Stimulated activated CD8-positive, alpha-beta memory T cell treated with anti-CD3 and anti-CD28 coated beads, Interleukin-4, amount 100 ng/mL, for 1 hour (primary cell): ENCODE measurements at places on chromosomes 7 and 10.

DNA sequence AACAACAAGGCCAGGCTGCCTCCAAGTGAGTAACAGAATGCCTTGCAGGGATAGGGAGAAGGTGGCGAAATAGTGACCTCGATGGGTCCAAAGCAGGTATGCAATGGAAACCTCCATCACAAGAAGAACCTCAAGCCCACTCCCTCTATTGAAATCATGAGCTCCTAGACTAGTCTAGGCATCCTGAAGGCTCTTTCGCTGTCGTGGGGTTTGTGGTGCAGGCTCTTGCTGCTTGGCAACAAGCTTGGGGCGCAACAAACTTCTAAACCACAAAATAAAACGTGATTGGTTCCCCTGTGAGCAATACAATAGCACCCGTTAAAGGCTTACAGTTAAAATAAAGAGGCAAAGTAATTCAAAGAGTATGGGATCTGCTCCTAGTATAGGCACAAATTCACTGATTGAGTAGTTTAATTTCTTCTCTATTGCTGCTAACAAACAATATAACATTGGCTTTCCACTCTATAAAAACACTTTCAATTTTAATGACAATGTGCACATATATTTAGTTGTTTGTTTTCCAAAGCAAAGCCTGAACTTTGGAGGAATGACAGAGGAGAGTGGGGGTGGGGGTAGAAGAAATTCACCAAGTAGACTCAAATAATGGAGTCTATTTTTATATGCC is 64.1 kb downstream of the C10orf67 start:
- no peak for DNase-seq

DNA sequence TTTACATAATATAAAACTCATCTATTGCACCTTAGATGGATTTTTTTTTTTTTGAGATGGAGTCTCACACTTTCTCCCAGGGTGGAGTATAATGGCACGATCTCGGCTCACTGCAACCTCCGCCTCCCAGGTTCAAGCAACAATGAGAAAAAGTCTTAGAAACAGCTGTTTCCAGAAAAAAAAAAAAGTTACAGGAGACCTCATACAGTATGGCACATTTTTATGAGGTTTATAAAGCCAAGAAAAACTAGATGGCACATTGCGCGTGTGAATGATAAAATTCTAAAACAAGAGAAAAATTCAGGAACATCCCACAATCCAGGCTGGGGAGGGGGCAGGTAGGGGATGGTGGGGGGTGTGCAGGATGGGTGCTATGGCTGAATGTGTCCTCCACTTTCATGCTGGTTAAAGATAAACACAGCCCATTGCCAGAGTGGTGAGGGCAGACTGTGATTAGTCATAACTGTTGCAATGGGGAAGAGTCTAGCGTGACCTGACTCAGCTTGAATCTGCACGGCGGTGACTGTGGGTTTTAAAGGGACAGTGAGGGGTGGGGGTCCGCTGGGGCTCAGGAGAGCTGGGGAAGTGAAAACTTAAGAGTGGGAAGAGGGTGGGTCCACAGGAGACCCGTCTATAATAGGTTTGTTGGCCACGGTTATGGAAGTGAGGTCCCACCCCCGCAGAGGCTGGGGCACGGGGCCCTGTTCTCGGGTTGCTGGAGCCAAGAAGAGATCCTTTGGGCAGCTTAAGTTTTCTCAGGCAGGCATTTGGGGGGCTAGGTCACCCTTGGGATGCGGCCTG is 11.9 kb upstream of the LRRC27 start:
- DNase-seq: no peak

DNA sequence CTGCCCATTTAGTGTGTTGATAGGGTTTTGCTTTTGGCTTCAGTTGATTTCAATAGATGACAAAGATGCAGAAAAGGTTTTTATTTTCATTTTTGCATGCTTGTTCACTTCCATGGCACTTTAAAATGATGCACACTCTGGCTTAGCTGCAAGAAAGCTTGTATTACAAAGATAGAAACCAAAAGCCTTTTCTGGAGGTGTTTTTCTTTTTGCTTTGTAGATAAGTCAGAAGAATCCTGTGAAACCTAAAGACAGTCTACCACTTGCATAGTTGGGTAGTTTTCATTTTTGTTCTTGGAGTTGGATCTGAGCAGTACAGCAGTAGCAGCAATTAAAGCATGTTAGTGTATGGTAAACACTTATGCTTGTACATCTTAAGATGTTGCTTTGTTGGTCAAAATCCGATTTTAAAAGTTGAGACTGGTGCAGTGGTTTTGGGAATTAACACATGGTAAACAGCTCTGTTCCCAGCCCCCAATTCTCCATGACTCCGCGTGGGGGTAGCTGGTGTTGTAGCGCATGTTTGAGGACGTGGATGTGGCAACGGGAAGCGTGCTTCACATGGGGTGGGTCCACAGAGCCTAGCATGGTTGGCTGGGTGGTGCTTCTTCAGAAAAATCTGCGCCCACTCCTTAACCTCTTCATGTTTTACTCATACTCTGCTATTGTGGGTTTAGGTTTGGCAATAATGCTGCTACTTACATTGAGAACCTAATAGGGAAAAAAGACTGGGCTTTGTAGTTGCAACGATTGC is 19.8 kb downstream of the CCNY start:
- no peak for DNase-seq

GRCh38 chr10:79057481-79058275 is 11.1 kb upstream of the ZMIZ1 start:
- DNase-seq: no peak

- DNase-seq: no peak
Measured at GRCh38 chr10:59831658-59832503, 74.5 kb downstream of the CCDC6 start.

DNA sequence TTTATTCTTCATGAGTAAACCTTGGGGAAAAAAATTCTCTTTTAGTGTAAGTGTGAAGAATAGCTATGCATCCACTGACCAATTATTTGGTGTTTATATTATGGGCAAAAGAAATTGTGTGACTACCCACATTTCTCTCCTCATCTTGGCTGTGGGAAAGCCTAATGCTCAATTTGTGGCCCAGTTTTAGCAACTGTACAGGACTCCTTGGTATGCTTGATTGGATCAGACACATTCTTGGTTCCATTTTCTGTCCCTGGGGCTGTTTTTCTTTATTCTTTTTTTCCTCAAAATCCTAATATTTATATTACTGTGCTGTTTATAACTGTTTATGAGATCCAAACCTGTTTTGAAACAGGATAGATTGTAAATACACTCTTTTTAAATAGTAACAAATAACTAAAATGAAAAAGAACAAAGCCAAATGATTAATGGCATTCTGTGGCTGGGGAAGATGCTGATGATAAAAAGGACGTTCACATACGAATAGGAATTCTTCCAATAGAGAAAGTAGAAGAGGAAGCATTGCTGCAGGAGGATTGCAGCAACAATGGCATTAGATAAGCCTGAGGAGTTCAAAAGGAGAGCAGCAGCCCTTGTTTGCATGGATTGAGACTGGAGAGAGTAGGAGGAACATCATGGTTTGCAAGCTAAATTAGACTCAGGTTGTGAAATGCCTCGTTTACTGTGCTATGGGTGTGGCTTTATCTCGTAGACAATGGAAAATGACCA is 580.5 kb downstream of the INHBA start:
- DNase-seq: no peak

- no peak for DNase-seq
Measured at GRCh38 chr7:85887133-85887532, 700.3 kb upstream of the SEMA3D start.

DNA sequence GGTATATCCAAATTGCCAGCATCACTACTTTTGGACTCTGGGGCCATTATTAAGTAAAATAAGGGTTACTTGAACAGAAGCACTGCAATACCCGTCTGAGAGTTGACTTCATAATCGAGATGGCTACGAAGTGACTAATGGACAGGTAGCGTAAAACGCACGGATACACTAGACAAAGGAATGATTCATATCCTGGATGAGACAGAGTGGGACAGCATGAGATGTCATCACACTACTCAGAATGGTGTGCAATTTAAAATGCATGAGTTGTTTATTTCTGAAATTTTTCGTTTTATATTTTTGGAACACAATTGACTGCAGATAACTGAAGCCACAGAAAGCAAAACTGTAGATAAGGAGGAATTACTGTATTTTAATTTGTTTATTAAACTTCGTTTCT is 421.5 kb upstream of the LRGUK start:
- DNase-seq: no peak
